Muscle of leg (tissue), 16 donors: ENCODE measurements at places on chromosomes 12 and 14. TPM values are rescaled to one million over a fixed set of nuclear protein-coding genes. Genes with fewer than 3 reads are reported as not detected.

Gene GRIN2B
- total RNA-seq: 0.58 TPM

Gene ARMH4
- total RNA-seq: 11.3 TPM

- DNase-seq: no peak
- no peak overlapping the region for H3K4me3 ChIP-seq
- H3K27ac ChIP-seq: no peak overlapping the region
- H3K36me3 ChIP-seq: no peaks in the 10 kb centered on the region
- H3K27me3 ChIP-seq: no peaks in the 10 kb centered on the region
Observed at GRCh38 chr12:122669397-122670070, 33.6 kb downstream of the HCAR2 start.

DNA sequence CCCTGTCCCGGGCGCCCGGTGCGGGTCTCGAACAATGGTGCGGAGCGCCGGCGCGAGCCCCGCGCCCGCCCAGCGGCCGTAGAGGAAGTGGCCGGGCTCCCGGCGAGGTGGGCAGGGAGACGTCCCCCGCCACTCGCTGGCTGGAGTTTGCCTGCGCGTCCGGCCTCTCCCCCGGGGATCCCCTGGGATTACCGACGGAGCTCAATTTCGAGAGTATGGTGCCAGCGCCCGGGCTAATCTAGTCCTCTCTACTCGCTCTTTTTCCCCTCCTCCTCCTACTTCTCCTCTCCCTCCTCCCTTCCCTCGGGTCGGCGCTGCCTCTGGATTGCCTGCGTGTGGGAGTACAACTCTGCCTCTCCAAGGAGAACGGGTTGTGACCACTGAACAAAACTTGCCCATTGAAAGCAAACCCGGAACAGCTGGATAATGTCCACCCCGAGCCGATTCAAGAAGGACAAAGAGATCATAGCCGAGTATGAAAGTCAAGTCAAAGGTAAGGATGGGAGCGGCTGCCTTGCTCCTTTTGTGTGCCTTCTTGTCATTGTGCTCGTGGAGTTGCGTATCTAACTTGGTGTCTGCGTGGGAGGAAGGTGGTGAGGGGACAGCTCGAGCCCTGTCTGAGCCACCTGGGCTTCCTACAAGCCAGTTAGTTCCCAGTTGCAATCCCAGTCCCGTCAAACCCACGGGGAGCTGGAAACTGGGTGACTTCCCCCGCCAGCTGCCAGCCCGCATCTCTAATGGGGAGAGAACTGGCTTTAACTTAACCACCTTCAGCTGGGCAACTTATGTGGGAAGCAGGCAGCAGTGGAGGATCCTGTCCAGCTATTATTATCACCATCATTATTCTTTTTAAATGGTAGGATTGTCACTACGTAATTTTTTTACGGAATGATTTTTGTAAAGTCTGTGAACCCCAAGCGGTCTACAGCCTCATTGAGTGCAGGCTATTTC, at the start of gene SRGAP1:
TSS of gene SRGAP1 (plus strand) at position 310 of the 951 bp plus-strand sequence. CDS start at position 427, 117 bp downstream.
- H3K36me3 ChIP-seq: no peaks in the 10 kb centered on the region
- peak within 1 kb of the TSS; percentile 83 for H3K27ac ChIP-seq
- DNase-seq: peak; percentile 85
- peaks cover 9% of the 10 kb centered on the region for H3K4me1 ChIP-seq

DNA sequence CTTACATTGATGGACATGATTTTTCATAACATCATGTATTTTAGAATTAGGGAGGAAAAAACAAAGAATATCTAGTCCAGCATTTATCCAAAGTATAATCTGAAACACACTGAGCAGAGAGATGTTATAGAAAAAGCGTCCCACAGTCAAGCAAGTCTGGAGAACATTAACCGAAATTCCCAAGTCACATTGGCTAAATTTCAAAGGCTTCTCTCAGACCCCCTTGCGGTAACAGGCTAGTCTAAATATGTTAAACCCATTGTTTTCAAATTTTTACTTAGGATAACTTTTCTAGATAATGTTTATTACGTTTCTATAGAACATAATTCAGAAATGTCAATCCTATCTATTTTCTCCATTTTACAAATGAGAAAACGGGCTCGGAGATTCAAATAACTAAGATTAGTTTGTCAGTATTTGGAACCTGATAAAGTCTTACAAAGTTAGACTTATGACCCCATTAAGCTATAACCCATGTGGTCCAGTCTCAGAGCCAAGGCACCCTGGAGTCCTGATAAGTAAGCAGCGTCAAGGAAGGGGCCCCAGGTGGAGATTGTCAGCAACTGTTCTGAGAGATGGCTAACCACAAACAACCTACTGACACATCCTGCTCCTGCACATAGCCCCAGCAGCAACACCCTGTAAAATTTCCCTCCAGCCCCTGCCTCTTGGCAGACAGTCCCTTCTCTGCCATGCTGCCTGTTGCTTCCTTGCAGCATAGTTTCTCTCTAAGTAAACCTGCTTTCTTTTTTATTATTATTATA, 220.6 kb upstream of the TMEM260 start:
- H3K27ac ChIP-seq: no peak overlapping the region
- peaks cover 11% of the 10 kb centered on the region for H3K4me1 ChIP-seq
- no peaks in the 10 kb centered on the region for H3K27me3 ChIP-seq
- H3K36me3 ChIP-seq: no peaks in the 10 kb centered on the region
- DNase-seq: peak; percentile 62
- H3K4me3 ChIP-seq: no peak overlapping the region

GRCh38 chr12:42222724-42223123, 15.3 kb downstream of the YAF2 start:
- DNase-seq: no peak
- no peak overlapping the region for H3K4me3 ChIP-seq
- H3K36me3 ChIP-seq: peaks cover 3% of the 10 kb centered on the region
- H3K4me1 ChIP-seq: no peaks in the 10 kb centered on the region
